ENCODE measurements at places on chromosomes 5 and 9.

DNA sequence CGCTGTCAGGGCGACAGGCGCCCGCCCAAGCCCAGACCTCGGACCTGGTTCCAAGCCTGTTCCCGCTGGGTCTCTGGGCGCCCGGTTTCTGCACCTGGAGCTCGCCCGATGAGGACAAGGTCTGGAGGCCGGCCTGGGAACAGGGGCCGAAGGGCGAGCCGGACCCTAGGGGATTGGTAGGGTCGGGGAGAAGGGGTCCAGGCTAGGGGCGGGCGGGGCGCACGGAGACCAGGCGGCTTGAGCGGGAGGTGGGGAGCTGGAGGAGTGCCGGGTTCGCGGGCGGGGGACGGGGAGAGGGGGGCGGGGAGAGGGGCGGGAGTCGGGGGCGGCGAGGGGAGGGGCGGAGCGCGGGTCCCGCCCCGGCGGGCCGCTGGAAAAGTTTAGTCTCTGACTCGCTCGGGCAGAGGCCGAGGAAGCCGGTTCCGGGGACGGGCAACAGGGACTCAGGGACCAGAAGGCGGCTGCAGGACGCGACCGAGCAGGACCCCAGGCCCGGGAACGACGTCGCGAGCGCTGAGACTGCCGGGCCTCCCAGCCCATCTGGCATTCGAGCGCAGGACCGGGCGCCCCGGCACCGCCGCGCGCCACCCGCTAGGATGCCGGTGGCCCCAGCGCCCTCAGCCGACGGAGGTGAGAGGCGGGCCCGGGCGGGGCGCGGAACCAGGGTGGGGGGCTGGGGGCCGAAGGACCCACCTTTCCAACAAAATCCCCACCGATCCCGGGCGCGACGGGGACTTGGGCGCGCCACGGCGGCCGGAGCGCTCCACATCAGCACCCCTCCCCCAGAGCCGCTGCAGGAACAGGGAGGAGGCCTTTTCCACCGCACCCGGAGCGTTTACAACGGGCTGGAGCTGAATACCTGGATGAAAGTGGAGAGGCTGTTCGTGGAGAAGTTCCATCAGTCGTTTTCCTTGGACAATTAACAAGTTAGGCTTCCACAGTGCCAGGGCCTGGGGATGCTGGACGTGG, at the start of gene S1PR3:
S1PR3 (plus strand) TSS at position 403 of the 969 bp plus-strand sequence. CDS start 9,733 bp downstream, outside the sequence.
- no peak for DNase-seq

DNA sequence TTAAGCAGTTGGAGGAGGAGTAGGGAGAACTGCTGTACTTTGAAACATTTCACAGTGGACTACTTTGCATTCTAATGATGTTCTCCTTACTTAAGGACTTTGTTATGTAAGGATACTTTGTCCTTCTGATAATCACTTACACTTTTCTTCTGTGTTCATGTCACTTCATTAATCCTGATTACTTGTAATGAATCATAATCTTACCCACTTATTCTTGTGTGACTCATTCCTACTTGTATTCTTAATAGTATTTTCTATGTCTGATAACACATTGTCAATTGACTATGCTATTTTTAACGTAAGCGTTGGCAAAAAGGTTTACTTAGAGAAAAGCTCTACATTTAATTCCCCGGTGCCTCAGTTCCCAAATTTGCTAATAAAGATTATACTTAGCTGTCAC, 63.8 kb downstream of the GHR start:
- no peak for DNase-seq

- no peak for DNase-seq
Measured at GRCh38 chr9:123769719-123770118, 160.2 kb downstream of the DENND1A start.

- no peak for DNase-seq
Measured at GRCh38 chr9:33103501-33104281, 27.2 kb upstream of the SMU1 start.
